Right lobe of liver (tissue), 6 donors: ENCODE measurements at places on chromosomes 16 and 17. TPM values are rescaled to one million over a fixed set of nuclear protein-coding genes. Genes with fewer than 3 reads are reported as not detected.
A peak's percentile ranks its signal among the peaks of the same experiment; 100 is the strongest.

DNA sequence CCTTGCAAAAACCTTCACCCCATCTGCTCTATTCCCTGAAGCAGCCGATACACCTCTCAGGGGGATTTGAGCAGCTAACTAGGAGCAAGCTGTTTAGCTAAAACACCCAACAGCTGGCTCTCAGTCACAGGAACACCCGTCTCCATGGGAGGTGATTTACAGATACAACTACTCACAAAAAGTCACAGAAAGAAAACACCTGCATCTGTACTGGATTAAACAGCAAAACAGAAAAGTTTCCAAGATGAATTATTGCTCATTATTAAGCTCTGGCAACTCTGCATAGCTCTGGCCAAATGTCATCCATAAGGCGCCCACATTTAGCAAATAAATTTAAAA lies 22.3 kb downstream of the GJC1 start:
- no peak for DNase-seq

DNA sequence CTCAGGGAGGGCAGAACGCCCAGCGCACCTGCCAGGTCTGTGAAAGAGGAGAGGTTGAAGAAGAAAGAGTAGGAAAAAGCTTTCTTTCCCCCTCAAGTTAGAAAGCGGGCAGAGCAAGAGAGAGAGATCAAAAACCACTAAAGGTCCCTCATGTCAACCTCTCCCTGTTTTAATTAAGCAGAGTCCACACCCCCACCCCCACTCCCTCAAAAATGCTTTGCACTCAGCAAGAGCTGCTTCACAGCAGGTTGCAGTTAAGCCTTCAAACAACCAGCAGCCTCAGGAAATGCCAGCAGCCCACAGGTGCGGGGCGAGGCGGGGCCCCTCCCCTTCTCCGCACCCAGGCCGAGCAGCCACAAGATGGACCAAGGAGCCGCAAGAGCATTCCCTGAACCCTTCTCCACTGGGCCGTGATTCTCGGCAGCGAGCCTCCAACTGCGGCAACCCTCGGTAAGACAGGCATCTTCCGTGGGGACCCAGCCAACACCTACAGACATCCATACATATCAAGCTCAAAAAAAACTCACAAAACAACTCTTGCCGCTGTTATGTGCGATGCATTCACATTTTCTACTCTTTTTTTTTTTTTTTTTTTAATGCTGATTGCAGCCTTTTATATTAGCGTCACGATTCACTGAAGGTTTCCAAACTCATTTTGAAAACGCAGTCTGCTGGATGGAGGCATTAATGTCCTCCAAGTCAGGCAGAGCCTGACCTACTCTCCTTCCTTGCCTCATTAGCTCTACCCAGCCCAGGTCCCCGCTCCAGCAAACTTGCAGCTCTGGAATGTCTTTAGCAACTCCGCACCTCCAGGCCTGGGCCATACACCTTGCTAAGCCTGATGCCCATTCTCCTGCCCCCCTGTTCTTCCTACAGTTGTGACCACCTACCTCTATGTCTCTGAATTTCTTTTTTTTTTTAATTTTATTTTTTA lies 66.1 kb downstream of the AXIN2 start:
- no peak for DNase-seq

- no peak for DNase-seq
These were observed 1.1 kb upstream of the MEAK7 start for GRCh38 chr16:84505249-84506187.

- DNase-seq: no peak
These were observed 6.9 kb upstream of the EIF1 start for GRCh38 chr17:41681776-41682175.

TSNAXIP1 gene
- total RNA-seq: 1.2 TPM

- DNase-seq: no peak
These were observed 8.3 kb downstream of the ABAT start for GRCh38 chr16:8682551-8683259.

GRCh38 chr16:62597875-62598274 lies 561.6 kb upstream of the CDH8 start:
- DNase-seq: no peak

GRCh38 chr17:38742411-38743308 lies 5.5 kb downstream of the PCGF2 start:
- no peak for DNase-seq

GRCh38 chr17:17836818-17837379 lies at the start of gene SREBF1:
Gene SREBF1 (minus strand): TSS chr17:17836986. CDS start chr17:17836817, 169 bp downstream.
- DNase-seq: peak; percentile 84

GRCh38 chr17:29158096-29158487 lies 22.1 kb downstream of the MYO18A start:
- no peak for DNase-seq

DNA sequence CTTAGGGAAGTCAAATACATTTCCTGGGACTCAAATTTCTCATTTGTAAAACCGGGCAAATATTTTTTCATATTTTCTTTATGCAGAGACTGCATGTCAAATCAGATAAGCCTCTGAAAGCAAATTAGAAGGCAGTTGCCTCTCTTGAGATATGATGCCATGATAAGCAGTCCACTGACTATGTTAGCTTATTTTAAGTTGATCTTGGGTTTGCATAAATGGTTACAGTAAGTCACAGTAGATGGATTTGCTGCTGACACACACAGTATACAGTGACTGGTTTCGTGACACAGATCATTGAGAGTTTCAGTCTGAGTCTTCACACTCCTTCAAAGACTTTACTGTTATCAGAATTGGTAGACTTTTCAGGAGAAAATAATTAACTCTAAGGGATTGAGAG lies 927.6 kb upstream of the CDH8 start:
- DNase-seq: no peak

- DNase-seq: no peak
These were observed 512.6 kb upstream of the ZFHX3 start for GRCh38 chr16:73560497-73560896.

DNA sequence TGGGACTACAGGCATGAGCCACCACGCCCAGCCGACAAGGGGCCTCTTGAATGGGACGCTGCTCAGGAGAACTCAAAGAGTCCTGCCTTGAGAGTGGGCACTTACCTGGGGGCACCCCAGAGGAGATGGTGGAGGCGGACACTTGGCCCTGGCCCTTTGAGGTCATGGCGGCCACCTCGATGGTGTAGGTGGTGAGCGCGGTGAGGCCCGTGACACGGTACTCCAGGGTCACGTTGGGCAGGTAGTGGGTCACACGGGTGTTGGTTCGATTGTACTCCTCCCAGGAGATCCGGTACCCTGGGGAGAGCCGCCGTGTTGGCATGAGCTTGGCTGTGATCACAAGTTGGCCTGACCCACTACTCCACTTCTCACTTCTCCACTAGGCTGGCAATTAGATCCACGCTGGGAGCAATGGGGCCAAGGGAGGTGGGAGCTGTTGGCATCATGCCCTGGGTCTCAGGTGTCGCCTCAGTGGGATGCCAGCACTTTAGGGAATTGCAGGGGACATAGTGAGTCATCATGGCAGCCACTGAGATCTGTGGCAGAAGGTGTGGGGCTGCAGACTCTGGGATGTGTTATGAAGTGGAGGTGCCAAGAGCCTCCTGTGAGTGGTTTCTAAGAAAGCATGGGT lies 89.2 kb upstream of the CDC42EP4 start:
- no peak for DNase-seq

DNA sequence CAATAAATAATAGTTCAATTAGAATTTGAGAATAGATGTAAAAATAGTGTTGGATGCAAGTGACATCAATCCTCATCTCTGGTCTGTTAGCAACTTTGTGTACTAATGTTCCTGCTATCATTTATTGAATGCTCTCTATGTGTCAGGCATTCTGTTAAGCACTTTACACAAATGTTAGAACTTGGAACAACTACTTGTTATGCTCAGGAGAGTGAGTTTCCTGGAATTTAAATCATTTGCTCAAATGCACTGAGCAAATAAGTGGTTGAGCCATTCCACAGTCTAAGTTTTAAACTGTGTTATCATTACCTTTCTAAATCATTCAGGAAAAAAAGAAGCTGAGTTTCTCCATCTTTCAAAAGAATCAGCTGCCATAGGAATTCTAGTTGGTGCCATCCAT lies 1327.3 kb upstream of the GOT2 start:
- DNase-seq: no peak

GRCh38 chr17:59372138-59372751 lies 40.8 kb downstream of the YPEL2 start:
- DNase-seq: no peak

TP53TG3B gene
- total RNA-seq: not detected

DNA sequence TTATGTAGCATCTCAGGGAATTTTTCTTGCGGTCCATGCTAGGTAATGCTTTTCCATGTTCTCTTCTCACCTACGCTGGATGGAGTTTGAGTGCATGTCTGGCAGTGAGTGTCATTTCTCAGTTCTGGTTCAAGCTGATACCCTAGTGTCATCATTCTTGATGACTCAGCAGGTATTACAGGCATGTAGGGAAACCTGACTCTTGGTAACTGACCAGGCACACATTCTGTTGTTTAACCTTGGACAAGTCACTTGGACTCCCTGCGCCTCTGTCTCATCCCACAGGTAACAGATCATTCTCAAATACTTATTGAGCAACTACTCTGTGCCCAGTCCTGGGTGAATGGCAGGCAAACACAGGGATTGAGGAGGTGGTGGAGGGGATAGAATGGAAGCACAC lies 6.8 kb upstream of the RBFOX1 start:
- no peak for DNase-seq

DNA sequence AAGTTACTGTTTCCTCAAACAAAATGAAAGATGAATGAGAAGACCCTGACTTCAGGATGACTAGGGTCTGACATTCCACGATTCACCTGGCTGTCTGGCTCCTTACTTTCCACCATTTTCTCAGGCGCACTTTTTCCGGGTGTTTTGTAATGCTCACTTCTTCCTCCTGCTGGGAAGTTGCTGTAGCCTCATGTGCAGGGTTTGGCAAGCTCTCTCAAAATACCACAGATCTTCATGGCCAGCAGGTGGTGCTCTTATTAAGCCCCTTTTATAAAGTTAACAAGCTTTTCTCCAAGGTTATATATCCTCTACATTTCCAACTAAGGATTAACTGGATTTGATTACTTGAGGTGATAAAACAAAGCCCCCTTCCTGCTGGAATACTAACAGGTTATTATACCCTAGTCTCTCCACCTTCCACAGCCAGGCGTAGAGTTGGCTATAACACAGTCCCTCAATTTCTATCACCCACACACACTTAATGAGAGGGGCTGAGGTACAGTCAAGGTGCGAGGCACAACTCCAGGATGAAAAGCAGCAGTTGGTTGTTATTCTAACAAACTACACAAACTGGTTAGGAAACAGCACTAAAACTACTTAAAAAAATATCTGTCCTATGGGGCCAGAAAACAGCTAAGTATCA lies 45.4 kb downstream of the STH start:
- no peak for DNase-seq

- DNase-seq: no peak
These were observed 73.0 kb downstream of the PRKCB start for GRCh38 chr16:23908790-23909189.

- no peak for DNase-seq
These were observed 1.3 kb downstream of the RAB40B start for GRCh38 chr17:82696916-82697807.

C1QL1 gene
- 0.40 TPM for total RNA-seq

GRCh38 chr17:78974635-78975591 lies 4.8 kb downstream of the LGALS3BP start:
- peak; percentile 75 for DNase-seq

DNA sequence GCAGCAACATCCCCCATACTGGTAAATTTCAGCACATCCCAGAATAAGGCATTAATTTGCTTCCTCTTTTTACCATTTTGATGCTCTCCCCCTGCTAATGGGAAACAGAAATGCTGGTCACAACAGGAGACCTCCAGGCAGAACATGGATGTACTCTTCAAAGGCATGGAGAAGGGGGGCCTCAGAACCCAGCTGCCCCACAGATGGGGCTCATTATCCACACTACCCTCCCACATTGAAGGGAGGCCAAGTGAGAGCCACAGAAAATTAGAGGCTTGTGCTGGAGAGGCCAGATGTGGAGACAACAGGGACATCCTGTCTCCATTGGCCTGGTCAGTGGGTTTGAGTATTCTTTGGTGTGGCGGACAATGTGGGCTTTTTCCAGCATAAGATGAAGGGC lies 150.1 kb upstream of the CDH11 start:
- no peak for DNase-seq

TP53TG3F gene
- not detected for total RNA-seq

GRCh38 chr16:57825298-57826044 lies 23.2 kb upstream of the KIFC3 start:
- DNase-seq: peak; percentile 16

PDE6G gene
- 0.40 TPM for total RNA-seq

- no peak for DNase-seq
These were observed 670.7 kb downstream of the MAF start for GRCh38 chr16:78929841-78930240.

GRCh38 chr17:2502871-2503580 lies 8.7 kb downstream of the METTL16 start:
- no peak for DNase-seq

DNA sequence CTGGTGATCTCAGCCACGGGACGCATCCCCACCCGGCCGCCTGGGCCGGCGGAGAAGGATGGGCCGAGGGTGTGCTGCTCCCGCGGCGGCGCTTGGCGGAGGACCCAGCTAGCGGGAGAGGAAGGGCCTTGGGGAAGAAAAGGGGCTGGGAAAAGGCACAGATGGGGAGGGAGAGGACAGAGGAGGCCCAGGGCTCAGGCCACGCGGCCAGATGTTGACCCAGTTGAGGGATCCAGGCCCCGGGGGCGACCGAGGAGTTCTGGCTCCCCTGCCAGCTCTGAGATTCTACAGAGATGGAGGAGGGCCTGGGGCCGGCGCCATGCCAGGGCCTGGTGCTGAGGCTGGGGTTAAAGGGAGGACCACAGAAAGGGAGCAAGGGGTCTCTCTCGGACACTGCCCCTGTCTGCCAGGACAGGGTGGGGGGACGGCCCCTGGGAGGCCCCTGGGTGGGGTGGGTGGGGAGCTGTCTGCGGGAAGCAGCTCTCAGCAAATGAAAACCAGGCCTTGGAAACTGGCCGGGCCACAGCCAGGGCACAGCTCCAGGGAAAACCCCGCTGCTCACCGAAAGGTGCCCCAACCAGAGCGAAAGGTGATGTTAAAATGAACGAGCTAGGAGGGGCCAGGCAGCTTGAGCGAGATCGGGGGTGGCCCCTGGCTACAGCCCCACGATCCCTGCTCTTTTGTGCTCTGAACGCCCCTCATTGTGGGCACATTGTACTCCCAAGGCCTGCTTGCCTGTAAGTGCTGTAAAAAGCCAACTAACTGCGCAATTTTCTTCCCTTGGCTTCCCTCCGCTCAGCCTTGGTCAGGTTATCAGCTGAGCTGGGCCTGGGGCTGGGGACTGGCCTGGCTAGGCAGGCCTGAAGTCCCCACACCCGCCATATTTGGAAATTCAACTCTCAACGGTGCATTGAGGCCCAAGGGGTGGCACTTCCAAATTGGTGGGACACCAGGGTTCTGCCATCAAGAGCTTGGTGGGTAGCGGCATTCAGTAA lies 191.4 kb downstream of the ZNF423 start:
- no peak for DNase-seq
